ENCODE measurements at places on chromosomes 2 and 18. TPM values are rescaled to one million over a fixed set of nuclear protein-coding genes. Genes with fewer than 3 reads are reported as not detected.

GRCh38 chr18:68256418-68257067 lies 458.4 kb downstream of the TMX3 start:
- no peak for DNase-seq

GRCh38 chr2:105737980-105738657 lies 6.6 kb upstream of the NCK2 start:
- DNase-seq, result no peak

DNA sequence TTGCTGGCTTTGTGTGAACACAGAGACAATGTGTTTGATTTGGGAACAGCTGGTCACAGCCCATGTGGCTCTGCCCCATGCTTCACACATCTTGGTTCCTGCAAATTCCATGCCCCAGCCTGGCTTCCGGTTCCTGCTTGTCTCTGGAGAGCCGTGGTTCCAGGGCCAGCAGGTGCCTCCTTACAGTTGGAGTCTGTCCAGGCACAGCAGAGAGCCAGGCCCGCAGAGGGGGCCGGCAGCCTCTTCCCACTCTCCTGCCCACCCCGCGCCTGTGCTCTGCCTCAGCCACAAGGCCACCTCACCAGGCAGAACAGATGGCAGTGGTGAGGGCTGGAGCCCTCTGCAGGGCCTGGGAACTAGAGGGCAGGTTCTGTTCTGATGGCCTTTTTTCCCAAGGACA lies 81.5 kb downstream of the LDLRAD4 start:
- no peak for DNase-seq

DNA sequence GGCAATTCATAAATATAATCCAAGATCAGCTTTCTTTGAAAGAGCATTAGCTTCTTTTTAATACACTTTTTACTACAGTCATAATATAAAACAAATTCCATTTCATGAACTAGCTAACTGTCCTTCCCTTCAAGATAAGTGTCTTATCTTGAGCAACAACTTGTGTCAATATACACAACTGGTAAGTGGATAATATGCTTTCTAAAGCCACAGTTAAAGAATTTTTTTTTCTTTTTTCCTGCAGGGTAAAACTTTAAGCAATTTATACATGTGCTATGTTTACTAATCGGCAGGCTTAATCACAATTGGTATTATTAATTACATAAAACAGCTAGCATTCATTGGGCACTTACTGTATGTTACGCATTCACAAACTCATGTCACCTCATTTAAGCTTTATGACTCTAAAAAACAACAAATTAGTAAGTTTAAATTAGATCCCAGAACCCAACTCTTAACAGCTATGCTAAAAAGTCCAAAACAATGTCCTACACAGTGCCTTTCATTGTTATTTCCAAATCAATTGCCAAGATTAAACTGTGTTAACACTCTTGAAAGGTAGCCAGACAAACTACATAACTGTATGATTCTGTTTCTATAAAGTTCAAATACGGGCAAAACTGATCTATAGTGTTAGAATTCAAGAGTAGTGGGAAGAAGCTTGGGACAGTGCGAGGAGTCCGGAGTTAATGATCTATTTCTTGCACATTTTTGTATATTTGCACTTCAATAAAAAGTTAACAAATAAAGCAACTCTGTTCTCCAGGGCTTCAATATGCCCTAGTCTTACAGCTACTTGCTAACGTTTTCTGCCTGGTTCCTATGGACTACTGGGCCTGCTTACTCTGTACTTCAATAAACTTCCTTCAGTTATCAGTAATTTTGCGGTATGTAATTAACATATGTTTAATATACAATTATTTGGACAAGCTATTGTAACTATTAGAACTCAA lies 6.0 kb downstream of the TXNL1 start:
- no peak for DNase-seq

TBR1 gene
- not detected for total RNA-seq

RAB31 gene
- 14.2 TPM for total RNA-seq
